GM04503 (cell line): ENCODE measurements at places on chromosomes 7 and 10.
A peak's percentile ranks its signal among the peaks of the same experiment; 100 is the strongest.

DNA sequence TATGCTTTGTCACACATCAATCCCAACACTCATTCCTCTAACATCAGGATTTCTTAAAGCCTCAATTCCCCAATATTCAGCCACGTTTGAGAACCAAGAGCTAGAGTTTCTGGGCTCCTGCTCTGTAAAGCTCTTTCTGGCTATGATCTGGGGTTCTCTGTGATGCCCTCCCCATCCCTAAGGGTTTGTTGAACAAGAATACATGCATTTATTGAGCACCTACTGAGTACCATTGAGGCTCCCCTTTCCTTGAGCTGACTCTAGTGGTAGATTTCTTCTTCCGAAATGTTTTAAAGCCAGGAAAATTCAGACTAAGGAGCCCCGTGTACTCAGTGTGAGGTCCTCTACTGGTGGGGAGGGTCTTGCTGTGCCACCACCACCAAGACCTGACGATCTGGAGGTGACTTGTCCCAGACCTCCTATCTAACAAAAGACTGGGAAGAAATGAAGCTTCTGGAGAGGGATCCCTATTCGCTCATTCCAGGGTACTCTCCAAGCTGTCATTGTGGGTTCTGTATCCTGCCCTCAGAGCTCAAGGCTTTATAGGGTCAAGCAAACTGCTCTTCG lies 23.1 kb upstream of the SRGN start:
- no peak for DNase-seq

DNA sequence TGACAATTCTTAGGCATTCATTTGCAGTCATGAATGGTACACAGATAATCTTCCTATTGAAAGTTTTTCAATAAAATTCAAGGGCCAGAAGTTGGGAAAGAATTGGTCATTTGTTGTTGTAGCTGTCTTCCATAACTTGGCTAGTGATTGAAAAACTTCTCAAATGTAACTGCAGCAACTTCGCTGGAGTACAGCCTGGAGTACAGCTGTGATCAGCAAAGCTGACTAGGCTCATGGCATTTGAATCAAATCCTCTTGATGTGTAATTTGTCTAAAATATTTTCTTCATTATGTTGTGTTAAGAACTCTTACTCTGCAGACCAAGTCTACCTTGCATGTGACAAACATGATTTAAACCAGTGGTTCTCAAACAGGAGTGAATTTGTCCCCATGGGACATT lies 226.5 kb upstream of the STEAP1 start:
- DNase-seq: no peak

GRCh38 chr10:102302611-102303010 lies 57.3 kb downstream of the GBF1 start:
- DNase-seq: no peak

DNA sequence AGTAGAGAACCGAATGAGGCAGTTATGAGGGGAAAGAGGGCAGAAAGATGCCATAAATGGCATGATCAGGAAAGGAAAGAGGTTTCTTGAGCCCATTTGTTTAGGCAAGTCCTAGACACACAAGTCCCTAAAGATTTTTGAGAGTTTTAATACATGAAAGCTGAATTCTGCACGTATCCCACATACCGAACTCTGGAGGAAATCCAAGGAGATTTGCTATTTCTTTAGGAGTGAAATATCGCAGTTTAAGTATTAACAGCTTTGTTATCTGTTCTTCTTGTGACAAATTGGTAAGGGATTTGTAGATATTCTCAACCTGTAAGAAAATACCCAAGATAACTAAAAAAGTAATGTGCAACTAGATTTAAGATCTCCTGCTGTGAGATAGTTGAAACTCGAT lies 23.7 kb upstream of the CUBN start:
- no peak for DNase-seq

DNA sequence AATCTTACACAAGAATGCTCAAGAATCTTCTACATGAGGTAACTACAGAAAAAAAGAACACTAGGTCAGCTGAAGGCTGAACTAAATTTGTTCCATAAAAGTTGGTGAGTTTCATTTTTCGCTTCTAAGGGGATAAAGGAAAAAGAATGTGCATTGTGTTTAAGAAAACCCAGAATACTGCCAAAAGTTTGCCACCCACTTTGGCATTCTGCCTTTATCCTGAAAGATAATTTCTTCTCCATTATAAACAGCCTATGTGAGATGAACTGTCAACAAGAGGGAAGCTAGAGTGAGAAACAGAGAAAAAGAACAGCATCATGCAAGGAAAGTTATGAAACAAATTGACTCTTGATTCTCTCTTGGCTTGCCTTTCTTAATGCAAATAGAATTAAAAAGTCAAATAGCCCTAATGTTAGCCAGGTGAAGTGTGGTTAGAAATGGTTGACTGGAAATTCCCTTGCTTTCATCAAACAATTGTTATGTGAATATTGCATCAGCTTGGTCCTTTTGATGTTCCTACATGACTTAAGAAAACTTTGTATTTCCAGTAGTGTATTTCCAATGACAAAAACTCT lies 25.8 kb downstream of the STEAP1 start:
- DNase-seq: no peak

GRCh38 chr7:81419731-81420130 lies 350.1 kb downstream of the HGF start:
- no peak for DNase-seq

- DNase-seq: no peak
Observed at GRCh38 chr7:109158246-109158645, 588.6 kb downstream of the DNAJB9 start.

DNA sequence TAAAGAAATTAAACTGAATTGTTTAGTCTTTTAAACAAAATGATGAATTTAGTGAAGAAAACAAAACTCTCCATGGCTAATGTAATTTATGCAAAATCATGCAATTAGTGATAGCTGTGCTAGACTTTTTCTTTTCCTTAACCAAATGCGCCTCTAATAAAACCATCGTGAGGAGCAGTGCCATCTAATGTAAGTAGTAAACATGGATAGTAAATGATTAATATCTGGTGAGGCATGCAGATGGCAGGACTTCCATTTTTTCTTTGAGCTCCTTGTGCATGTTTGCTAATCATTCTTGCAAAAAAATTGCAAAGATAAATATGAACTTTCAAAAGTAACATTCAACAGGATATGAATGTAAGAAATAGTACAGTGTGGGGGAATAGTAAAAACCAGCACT lies 2.3 kb downstream of the INSYN2A start:
- DNase-seq: no peak

- DNase-seq: no peak
Observed at GRCh38 chr7:105131890-105132289, 117.9 kb downstream of the KMT2E start.

DNA sequence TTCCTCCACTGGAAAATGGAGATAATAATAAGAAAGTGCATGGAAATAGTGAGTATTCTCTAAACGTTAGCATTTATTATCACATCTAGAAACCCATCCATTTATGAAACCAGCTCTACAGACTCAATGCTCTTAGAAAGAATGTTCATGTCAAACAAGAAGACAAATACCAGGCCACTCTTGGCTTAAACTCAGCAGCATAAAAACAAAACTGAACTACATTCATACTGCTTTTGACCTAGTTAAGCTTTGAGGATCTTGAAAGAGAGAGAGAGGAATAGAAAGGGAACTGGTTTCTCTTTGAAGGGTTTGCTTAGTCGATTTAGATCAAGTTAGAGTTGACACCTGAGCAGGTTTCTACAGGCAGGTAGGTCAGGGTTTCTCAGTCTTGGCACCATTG lies 332.9 kb upstream of the PRKCQ start:
- DNase-seq: no peak

DNA sequence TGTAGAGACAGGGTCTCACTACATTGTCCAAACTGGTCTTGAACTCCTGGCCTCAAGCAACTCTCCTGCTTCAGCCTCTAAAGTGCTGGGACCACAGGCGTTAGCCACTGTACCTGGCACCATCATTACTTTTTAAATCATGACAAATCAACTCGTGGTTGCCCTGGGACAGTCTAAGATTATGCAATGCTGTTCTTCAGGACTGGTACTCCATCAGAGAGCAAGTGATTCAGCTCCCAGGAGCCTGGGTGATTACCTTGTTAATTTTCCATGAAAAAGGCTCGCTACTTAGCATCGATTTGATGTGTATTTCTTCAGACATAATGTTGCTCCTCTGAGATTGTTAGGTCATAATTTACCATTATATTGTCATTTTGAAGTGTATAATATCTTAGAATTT lies 158.9 kb upstream of the STEAP4 start:
- DNase-seq: no peak

GRCh38 chr10:61835946-61836887 lies 65.3 kb upstream of the ARID5B start:
- DNase-seq: peak; percentile 30

DNA sequence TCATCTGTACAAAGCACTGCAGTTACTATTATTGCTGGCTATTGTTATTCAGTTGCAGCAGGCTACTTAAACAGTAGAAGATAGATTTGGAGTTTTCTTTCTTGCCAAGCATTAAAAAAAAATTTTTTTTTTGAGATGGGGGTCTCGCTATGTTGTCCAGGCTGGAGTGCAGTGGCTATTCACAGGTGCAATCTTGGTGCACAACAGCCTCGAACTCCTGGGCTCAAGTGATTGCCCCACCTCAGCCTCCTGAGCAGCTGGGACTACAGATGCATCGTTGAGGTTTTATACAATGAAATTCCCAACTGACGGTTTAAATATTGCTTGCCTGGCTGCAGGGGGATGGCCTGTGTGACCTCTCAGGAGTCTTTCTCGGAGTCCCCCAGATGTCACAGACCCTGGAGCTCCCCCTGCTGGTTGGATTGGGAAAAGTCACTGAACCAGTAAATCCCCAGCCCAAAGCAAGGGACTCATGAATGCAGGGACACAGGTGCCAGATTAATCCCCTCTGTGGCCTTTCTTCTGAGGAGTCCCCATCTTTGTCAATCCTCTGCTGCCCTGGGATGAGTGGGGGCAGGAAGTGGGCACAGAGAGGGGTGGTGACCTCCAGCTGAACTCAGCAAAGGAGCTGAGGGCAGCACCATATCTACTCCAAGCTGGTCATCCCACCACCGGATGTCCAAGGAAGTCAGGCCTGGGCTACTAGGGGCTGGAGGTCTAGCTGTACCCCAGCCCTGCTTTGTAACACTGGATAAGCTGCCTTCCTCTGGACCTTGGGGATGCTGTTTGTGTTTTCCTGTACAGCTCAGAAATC lies 149.6 kb downstream of the C10orf105 start:
- DNase-seq: no peak

GRCh38 chr10:12868229-12868628 lies 133.3 kb downstream of the CCDC3 start:
- DNase-seq: no peak

GRCh38 chr7:2325162-2325561 lies 10.9 kb upstream of the SNX8 start:
- DNase-seq: no peak

DNA sequence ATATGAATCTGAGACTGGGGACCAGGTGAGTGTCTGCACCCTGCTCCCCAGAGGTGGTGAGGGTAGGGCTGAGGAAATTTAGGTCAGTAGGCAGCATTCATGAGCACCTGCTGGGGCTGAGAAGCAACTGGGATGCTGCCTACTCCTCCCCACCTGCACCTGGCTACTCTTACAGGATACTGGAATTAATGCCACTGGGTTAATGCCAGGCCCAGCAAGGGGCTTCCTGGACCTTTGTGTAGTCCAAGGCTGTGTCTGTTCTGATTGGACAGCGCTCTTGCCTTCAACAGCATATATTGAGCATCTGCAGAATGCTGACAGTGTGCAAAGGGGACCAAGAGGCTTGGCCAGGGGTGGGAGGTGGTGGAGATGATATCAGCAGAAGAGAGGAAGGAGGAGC lies 32.1 kb downstream of the ADCYAP1R1 start:
- no peak for DNase-seq

DNA sequence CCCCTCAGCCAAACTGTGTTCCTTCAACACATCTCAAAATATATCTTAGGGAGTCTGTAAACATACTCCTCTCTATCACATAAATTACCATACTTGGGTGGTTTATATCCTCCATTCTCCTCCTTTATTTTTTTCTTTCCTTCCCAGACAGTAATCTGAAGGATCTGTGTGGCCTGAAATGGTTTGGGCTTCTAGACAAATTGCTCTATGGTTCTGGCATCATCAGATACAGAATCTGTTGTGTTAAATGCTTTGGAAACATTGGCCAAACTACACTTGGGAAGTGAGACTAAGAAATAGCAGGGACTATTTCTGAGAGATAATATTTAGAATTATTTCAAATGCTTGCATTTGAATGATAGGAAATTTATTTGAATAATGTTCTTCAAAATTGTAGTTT lies 353.0 kb upstream of the KCND2 start:
- DNase-seq: no peak

- no peak for DNase-seq
Observed at GRCh38 chr7:31418928-31419327, 78.4 kb upstream of the NEUROD6 start.

DNA sequence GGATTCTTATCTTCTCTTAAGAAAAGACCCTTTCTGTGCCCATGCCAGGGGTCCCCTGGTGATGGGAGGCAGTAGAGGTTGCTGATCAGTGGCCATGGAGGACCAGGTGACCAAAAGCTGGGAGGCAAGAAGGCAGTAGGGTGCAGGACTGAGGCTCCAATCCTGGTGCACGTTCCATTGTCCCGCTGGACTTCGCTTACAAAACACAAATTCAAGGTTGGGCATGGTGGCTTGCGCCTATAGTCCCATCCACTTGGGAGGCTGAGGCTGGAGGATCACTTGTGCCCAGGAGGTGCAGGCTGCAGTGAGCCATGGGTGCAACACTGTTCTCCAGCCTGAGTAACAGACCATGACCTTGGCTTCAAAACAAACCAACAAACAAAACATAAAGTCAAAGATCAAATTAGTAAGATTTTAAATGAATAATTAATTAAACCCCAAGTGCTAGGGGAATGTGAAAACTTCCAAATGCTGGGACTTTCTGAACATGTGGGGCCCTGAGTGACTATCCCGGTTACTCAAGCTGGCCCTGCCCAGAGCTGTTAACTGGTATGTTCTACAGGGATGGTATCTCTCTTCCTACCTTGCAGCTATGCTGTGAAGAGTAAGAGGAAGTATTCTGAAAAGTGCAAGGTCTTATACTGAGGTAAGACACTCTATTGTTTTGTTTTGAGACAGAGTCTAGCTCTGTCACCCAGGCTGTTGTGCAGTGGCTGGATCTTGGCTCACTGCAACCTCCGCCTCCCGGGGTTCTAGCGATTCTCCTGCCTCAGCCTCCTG lies 97.6 kb downstream of the LYZL2 start:
- no peak for DNase-seq

GRCh38 chr10:125114761-125115391 lies 45.5 kb downstream of the CTBP2 start:
- no peak for DNase-seq

DNA sequence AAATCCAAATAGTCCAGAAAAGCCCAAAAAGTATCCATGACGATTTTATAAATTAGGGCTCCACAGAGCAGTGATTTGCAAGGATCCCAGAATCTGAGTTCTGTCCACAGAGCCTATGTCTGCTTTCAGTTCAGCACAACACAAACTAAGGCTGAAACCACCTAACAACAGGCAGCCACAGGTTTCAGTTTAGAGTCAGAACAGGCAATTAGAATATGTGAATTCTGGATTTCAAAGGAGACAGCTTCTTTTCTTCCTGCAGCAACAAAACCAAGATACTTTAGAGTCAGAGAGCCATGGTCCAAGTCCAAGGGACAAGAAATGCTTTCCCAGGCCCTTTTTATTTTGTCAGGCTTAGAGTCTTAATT lies 23.6 kb downstream of the IFIT3 start:
- DNase-seq: no peak
